ENCODE measurements at places on chromosomes 2 and 18. TPM values are rescaled to one million over a fixed set of nuclear protein-coding genes. Genes with fewer than 3 reads are reported as not detected.

Gene ZRANB3
- 7.1 TPM for total RNA-seq

Gene HDAC4
- total RNA-seq = 68.3 TPM

Gene RGPD4
- not detected for total RNA-seq

Gene KLHL30
- total RNA-seq = 0.27 TPM

Gene NCK2
- 40.4 TPM for total RNA-seq

Gene SERPINB13
- not detected for total RNA-seq

Gene PCARE
- total RNA-seq = not detected

Gene CTDSP1
- total RNA-seq = 62.7 TPM

Gene LRP2
- not detected for total RNA-seq

Gene HOXD8
- total RNA-seq = 35.0 TPM

Gene PRKAG3
- total RNA-seq = not detected

Gene ABCG5
- not detected for total RNA-seq

Gene CHMP3
- total RNA-seq = 125 TPM

Gene CCDC85A
- total RNA-seq = 0.57 TPM

Gene GNAL
- total RNA-seq = 2.2 TPM

Measured in adrenal gland (tissue), 19 donors.